Esophagus mucosa (tissue), 1 donor: ENCODE measurements at places on chromosomes 6 and 20. TPM values are rescaled to one million over a fixed set of nuclear protein-coding genes. Genes with fewer than 3 reads are reported as not detected.

Gene OR2J3
- not detected for total RNA-seq

Gene B3GAT2
- total RNA-seq: not detected

Gene COX4I2
- 0.96 TPM for total RNA-seq

Gene CALHM4
- not detected for total RNA-seq

Gene RSPH4A
- total RNA-seq: not detected

Gene SLC23A2
- total RNA-seq: 9.4 TPM

Gene BMP5
- total RNA-seq: 0.08 TPM

Gene FAXC
- total RNA-seq: 1.6 TPM

Gene E2F3
- total RNA-seq: 5.0 TPM

DNA sequence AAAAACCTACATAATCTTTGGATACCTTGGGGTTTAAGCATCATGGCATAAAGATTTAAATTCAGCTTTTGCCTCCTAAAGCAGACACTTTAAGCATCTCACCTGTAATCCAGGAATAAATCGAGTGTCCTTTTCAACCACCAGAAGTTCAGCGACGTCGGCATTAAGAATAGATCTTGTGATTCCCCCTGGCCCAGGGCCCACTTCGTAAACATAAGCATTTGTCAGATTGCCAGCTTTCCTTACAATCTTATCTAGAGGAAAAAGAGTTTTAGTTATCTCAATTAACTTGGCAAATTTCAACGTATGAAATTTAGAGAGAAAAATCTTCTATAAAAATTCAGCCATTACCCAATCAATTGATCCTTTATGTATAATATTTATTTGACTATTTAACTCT is 3.2 kb downstream of the TFB1M start:
- no peak for ATAC-seq

GRCh38 chr6:13655700-13656099 is 40.6 kb downstream of the NOL7 start:
- no peak for ATAC-seq

- no peak for ATAC-seq
These were observed 4.9 kb upstream of the PI16 start for GRCh38 chr6:36949636-36950035.

DNA sequence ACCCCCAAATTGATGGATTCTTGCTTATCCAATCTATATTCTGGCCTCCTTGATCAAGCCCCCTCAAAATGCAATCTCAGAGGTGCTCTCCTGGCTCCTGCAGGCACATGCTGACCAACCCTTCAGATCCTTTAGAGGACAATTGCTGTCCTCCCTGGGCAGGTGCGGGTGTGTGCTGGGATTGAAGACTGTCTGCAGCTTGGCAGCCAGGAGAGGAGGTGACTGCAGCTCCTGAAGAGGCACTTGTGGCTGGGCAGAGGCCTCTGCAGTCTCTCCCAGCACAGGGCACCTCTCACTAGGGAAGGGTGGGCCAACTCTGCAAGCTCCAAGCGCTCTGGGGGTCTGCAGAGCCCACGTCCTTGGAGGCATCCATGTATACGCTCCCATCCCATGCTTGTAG is 28.5 kb downstream of the SUMO4 start:
- ATAC-seq: no peak

DNA sequence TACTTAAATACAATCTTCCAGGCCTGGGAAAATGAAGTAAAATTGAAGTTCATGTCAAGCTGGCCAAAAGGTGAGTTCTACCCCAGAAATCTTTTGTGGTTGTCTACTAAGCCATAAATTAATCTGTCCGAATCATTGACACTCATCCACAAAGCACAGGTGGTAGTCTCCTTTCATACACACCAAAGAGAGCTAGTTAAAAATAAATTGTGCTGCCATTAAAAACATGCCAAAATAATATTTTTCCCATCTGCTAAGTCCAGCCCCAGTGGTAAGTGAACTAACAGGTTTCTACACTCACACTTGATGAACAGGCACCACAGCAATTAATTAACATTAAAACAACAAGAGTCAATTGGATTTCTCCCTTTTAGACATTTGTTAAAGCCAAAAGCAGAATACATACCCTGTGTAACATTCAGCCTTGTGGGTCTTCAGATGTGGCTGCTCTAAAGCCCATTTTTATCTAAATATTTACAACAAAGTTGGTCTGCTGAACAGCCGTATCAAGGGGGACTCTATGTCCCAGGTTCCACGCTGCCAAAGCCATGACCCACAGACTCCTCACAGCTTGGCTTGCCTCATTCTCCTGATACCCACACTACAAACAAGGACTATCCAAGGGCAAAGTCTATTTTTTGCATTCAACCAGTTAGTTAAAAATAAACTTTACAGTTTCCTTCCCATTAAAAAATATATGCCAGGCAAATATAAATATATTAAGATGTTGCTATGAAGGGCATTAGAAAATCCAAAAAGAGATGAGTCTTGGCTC is 490.4 kb downstream of the BMP2 start:
- ATAC-seq: no peak

- ATAC-seq: no peak
These were observed 37.8 kb downstream of the PTPRT start for GRCh38 chr20:43151901-43152300.

DNA sequence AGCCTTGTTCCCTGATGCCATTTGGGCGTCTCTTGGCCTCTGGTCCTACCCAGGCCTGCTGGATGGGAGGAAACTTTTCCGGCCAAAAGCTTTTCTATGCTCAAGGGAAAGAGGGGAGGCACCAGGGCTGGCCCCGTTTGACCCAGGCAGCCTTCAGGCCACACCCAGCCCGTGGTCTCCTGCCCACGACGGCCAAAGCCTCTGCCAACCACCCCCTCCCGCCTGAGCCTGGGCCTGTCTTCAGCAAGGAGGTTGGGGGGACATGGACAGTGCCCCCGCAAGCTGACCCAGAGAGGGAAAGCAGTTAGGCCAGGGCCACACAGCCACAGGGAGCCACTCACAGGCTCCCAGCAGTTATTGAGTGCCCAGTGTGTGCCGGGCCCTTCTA is 49.5 kb downstream of the SRC start:
- no peak for ATAC-seq

DNA sequence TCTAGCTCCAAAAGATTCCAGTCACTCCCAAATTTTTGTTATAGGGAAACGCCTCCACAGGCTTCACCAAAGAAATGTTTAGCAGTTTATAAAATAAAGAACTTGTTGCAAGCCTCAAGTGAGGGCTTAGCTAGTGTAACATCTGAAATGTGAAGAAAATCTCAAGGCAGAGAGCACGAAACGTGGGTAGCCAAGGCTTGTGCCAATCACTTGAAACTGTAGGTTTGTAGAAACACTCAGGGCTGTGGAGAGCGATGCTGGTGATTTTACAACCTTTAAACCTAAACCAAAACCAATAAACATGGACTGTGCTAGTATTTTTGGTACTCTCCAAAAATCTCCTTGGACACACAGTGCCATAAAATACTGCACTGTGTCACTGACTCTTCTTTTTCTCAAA is 108.1 kb upstream of the TRAF3IP2 start:
- ATAC-seq: no peak

DNA sequence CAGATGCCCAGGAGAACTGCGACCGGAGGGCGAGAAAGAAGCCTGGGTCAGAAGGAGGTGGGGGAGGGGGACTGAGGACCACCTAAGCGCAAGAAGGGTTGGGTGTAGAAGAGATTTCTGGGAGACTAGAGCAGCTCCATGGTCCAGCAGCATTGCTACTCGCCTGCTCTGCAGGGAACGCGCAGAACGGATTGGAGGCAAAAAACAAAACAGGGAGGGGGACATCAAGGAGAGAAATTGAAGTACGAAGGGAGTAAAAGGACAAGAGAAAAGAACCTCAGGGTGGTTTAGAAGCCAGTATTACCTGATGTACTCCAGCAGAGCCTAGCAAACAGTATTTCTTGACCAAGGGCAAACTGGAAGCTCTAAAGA is 537 bp upstream of the GABBR1 start:
- peak; percentile 2 for ATAC-seq

- ATAC-seq: no peak
These were observed 3.9 kb downstream of the CNKSR3 start for GRCh38 chr6:154506582-154506981.

DNA sequence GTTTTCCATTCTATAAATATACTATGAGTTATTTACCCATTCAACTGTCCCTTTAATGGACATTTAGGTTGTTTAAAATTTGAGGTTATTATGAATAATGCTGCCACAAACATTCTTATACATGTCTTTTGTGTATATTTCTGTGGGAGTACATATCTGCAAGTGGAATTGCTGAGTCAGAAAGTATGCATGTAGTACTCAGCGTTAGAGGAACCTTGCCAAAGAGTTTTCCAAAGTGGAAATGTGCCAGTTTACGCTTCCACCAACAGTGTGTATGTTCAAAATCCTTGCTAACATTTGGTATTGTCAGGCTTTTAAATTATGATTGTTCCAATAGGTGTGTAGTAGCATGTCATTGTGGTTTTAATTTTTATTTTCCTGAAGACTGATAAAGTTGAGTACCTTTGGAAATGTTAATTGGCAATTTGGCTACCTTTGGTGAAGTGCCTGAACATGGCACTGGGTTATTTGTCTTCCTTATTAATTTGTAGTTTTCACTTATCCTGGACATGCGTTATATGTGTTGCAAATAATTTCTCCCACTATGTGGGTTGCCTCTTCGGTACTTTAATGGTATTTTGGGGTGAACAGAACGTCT is 341.2 kb downstream of the CD83 start:
- peak; percentile 29 for ATAC-seq

DNA sequence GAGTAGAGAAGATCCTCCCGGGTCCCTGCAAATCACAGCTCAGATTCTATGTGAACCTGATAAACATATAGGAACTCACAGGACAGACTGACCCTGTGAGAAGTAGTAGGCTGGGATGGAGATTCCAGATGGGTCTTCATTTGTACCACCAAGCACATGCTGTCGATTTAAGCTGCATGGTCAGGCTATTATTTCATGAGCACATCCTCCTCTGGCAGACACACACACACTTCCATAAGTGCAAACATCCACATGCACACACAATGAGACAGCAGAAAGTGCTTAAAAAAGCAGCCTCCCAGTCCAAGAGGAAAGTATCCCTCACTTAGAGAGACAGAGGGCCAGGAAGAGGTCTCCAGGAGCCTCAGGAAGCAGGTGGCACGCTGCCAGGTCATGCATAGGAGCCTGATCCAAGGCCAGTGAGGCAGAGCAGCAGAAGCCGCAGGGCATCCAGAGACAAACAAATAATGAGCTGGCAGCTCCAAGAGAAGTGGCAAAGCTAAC is 131.8 kb downstream of the UNC5CL start:
- peak; percentile 61 for ATAC-seq

GRCh38 chr20:32661820-32662528 is 11.8 kb downstream of the C20orf203 start:
- peak; percentile 21 for ATAC-seq

DNA sequence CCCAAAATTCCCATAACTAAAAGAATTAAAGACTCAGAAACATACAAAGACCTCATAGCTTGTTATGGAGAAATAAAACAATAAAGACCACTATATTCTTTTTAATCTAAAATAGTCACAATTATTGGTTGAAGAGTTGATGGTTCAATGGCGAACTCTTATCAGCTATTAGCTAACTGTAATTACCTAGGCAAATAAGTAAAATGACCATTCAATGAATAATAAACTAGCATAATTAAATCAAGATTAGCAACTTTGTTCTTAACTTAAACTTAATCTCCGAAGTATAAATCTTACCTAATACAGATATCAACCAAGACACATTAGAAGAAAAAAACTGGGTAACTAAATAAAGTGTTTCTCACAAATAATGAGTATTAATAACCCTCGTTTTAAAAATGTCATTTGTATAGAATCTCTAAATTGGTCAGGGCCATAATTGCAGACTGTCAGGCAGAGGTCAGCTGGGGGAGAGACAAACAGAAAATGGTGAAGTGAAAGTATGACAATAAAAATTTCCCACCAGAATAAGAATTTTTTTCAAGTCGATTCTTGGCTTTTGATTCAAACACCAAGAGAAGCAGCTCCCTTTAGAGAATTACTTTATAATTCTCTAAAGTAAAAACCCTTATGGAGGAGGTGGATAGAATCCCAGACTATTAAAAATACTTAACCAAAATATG is 1.7 kb downstream of the FKBP5 start:
- no peak for ATAC-seq

DNA sequence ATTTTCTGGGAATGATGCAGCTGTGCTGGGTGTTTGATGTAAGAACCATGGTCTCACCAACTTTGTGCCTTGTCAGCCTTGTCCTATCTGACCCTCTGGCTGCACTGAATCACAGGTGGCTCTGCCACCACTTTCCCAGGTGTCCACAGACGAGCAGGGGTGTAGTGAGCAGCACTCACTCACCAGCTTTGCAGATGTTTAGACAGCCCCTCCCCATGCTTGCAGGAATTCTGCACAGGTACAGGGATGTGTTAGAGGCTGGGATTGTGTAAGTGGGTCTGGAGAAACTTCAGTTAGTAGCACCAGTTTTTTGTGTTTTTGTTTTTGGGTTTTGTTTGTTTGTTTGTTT is 88.2 kb upstream of the NAA20 start:
- peak; percentile 40 for ATAC-seq

- peak; percentile 90 for ATAC-seq
These were observed 5.5 kb downstream of the MDGA1 start for GRCh38 chr6:37691904-37692806.

DNA sequence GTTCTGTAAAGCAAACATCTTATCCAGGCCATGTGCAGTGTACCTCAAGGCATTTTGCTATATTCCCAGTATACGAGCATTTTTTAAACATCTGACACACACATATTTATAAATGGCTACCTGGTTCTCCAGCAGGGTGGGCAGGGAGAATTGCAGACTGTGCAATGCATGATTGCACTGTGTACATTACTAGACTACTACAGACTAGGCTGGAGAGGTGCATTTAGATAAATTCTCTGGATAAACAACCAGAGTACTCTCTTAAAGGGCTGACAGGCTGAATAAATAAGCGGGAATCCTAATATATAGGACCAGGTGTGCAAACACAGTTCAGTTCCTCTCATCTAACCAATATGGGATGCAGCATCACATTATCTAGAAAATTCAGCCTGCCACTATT is 428.3 kb upstream of the ARID1B start:
- ATAC-seq: no peak

- no peak for ATAC-seq
These were observed 517.4 kb upstream of the JARID2 start for GRCh38 chr6:14728396-14729024.

GRCh38 chr6:134247844-134248580 is 69.9 kb downstream of the SGK1 start:
- ATAC-seq: no peak

DNA sequence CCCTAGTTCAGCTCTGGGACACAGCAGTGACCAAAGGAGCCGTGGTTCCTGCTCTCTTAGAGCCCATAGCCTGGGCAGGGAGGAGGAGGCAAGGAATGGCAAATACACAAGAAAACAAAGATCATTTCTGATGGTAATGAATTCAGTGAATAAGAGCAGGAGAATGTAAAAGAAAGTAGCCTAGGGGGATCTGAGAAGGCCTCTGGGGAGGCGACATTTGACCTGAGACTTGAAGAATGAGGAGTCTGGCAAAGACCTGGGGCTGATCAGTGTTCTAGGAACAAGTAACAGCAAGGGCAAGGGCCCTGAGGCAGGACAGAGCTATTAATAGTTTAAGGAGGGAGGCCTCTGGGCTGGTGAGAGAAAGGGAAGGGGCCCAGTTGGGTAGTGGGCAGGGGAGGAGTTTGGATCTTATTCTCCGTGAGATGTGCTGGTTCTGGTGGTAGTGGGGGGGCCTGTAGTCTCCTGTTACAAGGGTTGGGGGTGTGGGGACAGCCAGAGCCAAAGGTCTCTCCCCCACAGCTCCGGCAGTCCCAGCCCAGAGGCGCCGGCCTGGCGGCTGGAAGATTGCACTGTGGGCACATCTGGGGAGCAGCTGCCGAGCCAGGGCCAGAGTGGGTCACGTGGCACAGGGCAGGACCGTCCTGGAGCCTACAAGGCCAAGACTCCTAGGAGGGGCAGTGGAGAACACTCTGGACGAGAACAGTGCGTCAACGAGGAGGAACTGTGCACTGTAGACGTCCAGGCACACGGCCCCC is 9.3 kb upstream of the ID1 start:
- peak; percentile 30 for ATAC-seq
